ENCODE measurements at places on chromosomes 5 and 9.
A peak's percentile ranks its signal among the peaks of the same experiment; 100 is the strongest.

GRCh38 chr9:32550150-32550561 lies 2.0 kb upstream of the SMIM27 start:
- no peak for DNase-seq

GRCh38 chr9:16275795-16276624 lies 594.5 kb downstream of the BNC2 start:
- no peak for DNase-seq

DNA sequence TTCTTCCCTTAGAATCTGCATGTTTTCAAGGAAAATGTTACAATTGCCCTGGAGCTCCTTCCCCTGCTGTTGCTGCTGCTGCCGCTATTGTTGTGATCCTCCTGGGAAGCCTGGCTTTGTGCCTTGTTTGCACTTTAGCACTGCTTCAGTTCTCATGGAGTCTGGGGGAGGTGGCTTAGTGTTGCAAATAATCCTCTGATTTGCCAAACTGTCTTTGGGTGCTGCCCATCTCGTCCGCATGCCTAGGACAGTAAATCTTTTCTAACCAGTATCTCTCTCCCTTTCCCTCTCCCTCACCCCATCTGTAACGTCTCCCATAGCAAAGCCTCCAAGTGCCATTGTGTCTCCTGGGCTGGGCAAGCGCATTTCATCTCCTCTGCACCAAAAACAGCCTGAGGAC lies 30.3 kb downstream of the FAM240B start:
- no peak for DNase-seq

DNA sequence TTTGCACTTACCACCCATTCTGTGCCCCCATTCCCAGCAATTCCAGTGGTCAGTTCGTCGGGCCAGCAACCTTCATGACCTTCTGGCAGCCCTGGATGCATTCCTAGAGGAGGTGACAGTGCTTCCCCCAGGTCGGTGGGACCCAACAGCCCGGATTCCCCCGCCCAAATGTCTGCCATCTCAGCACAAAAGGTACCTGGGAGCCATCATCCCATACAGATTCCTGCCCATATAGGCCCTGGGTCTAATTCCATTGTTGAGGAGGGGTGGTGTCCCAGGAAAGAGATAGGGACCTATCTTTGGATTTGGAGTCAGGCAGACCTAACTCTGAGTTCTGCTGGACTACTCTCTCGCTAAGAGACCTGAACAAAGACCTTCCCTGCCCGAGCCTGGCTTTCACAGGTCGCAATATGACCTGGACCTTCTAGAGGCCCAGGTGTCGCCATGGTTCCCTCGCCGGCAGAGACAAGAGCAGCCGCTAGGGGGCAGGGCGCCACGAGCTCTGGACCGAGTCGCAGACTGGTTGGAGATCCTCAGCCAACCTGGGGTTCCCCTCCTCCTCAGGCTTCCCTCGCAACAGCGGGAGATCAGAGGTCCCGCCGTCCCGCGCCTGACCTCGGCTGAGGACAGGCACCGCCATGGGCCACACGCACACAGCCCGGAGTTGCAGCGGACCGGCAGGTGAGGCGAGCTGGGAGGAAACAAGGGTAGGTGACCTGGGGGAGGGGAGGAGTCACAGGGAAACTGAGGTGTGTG lies 3.1 kb downstream of the SLC4A9 start:
- peak; percentile 71 for DNase-seq

- no peak for DNase-seq
Observed at GRCh38 chr5:92795633-92796032, 785.4 kb downstream of the NR2F1-AS1 start.

- no peak for DNase-seq
Observed at GRCh38 chr9:104944356-104944755, 16.4 kb upstream of the ABCA1 start.

DNA sequence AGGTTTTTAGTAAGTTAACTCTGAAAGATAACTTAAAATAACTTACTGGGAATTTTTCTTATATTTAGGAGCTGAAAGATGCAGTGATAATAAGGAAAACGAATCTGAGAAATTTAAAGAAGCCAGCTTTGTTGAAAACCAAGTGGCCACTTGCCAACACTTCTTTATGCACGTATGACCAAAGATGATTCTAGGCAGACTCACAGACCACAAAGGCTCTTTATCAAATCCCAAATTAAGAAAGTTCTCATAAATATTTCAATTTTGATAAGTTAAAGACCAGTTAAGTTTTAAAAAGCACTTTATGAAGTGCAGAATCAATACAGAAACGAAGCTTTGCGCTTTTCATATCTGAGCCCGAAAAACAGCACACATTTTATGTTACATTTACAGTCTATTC lies 1.5 kb downstream of the AFF4 start:
- DNase-seq = no peak

DNA sequence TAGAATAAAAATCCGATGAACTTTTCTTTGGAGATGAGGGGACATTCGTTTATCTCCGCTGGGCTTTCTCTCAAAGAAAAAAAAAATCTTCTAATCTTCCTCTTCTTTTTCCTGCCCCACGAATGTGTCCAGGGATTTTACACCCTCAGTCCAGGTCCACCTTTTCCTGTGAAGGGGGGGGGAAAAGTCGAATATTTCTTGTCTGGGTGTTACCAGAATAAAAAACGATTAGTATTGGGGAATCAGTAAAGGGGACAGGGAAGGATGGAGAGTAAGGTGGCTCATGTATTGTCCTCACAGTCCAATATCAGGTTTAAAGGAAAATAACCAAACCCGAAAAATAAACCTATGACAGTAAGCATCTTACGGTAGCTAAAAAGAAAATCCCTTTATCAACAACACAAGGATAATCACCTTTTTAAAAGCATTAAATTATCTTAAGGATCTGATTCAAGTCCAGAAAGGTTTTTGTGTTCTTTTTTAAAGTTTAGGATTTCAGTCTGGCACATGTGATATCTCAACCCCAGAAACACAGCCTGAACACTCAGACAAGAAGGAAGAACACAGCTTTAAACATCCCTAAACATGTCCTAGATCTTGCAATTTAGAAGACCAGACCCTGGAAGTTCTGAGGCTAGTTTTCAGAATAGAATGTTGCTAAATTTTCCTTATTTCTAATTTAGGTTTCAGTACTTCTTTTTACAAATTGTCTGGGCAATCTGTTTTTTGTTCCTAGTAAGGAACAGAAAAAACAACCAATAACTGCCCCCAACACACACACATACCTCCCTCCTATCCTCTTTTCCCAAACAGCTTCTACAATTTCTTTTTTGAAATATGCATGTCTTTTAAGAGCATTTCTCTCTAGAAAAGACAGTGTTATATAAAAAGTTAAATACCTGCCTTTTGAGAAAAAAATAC lies 1.2 kb downstream of the ZNF608 start:
- DNase-seq = no peak

DNA sequence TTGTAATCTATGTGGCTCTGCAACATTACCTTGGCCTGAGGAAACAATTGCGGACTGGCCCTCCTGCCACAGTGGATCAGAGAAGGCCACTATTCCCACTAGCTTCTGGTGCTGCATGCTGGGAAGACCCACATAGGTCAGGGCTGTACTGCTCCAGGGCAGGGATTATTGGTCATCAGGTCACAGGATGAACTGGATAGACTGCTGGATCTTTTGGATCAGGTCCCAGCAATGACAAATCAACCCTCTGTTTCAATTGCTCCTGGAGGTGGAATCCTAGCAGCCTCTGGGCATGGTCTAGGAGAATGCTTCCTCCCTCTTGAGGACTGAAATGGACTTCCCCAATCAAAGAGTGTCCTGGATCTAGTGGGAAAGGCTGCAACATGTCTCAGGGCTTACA lies 66.7 kb upstream of the PHF24 start:
- DNase-seq = no peak

DNA sequence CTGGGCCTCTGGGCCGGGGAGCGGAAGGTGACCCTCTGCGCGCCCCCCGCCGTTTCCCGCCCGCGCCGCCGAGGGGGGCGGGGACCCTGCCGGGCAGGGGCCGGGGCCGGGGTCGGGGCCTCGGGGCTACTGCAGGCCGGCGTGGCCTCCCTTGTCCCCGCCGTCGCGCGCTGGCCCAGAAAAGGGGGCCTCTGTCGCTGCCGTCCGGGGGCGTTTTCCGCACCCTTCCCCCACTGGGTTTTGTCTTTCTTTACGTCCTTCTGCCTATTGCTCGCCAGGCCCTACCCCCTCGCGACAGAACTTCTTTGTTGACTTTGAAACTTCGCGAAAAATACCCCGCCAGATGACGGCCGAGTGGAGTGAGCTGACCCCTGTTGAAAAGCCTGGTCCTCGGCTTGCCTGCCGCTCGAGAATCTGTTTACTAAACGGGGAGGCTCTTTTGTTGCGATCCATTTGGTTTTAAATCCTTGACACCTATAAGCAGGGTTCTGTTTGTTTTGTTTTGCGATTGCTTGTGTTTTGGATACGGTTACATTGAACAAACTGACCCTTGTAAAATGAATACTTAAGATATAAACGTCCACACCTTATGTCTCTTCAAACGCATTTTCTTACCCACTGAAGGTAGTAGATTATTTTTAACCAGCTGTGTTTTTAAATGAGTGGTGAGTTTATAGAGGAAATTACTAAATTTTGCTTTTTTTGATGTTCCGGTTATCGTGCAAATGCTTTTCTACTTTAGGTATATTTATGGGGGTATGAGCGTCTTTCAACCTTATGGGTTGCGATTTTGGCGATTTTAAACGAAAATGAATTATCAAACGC lies 765 bp downstream of the MARCHF6 start:
- DNase-seq = peak; percentile 13

DNA sequence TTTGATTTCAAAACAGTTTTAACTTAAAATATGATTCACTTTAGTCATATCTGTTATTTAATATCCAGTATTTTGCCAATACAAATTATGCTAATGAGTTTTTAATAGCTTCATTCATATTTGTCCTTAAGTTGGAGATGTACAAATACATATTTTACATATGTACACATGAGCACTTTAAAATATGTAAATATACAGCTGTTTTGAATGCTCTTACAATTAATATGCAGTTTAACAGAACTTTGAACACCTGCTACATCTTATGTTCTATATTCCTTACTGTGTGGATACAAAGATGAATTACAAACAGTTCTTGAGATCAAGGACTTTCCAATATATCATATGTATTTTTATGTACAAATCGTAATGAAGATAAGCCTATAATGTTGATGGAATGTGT lies 74.0 kb downstream of the CHSY3 start:
- DNase-seq = no peak

- DNase-seq = no peak
Observed at GRCh38 chr5:100722657-100723056, 180.4 kb downstream of the ST8SIA4 start.

GRCh38 chr5:146203872-146204192 lies 427 bp downstream of the RBM27 start:
- peak; percentile 38 for DNase-seq

- no peak for DNase-seq
Observed at GRCh38 chr9:6199596-6199995, 16.0 kb upstream of the IL33 start.

DNA sequence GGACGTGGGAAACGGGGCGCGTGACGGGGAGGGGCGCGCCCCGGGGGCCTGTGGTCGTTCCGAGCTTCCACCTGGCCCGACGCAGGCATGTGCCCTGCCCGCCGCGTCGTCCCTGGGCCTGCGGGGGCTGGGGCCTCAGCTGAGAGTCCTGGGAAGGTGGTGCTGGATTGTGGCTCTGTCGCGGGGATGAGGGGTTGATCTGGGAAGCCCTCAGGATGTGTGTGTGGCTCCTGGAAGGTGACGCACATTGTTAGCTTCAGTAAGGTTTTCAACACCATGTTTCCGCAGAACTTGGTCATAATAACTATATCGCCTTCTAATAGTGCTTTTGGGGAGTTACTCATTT lies 589.1 kb downstream of the MTRR start:
- no peak for DNase-seq

DNA sequence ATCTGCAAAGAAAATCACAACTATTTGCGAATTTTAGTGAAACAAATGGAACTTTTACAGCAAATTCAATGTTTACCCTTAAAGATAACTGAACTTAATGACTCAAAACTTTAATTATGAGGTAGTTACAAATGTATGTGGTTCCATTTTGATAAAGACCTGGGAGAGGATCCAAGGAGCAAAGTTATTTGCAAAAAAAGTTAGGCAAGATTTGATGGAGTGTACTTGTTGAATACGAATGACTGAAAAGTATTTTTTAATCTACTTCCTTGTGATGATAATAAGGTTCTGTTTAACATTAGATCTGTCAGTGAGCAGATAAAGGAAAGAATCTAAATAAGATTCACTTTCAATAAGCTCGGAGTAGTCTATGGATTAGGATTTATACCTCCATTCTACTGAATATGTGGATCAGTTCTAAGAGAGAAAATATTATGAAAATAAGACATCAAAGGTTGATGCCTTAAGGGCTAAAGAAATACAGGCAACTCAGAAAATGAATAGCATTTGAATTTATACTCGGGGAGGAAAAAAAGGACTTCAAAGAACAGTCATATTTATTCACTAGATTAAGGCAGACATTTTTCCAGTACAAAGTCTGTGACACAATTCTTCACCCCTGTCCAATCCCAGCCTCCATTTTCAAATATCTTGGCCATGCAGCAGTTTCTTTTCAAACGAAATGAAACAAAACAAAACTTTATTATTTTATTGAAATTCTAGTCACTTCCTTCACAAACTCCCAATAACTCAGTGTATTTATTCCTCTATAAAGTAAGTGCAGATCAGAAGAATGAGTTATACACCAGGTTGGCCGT lies 199.8 kb downstream of the PDE4D start:
- no peak for DNase-seq

- no peak for DNase-seq
Observed at GRCh38 chr9:15374310-15374709, 48.4 kb upstream of the SNAPC3 start.

DNA sequence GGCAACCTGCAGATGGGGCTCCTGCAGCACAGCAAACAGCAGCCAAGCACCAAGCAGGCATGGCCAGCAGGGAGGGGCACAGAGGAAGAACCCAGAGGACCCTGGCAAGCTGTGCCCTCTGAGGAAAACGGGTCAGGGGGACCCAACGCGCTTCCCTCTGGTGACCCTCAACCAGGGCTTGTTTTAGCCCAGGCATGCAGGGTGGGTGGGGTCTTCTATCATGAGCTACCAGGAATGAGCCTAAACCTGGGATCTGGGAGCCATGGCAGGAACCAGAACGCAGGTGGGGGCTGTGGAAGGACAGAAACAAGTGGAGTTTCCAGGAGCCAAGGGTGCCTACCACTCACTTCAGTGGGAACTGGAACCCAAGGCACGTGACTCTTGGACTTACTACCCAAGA lies 20.9 kb downstream of the IPPK start:
- DNase-seq = no peak

GRCh38 chr5:143161885-143162540 lies 241.5 kb downstream of the NR3C1 start:
- DNase-seq = no peak

GRCh38 chr5:112306956-112307355 lies 112.1 kb downstream of the EPB41L4A start:
- DNase-seq = no peak

DNA sequence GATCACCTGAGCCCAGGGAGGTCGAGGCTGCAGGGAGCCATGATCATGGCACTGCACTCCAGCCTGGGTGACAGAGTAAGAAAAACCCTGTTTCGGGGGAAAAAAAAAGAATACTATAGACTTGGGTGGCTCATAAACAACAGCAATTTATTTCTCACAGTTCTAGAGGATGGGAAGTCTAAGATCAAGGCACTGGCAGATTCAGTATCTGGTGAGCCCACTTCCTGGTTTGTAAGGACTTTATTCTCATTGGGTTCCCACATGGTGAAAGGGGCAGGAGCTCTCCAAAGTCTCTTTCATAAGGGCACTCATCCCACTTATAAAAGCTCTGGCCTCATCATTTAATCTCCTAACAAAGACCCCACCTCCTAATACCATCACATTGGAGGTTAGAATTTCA lies 8.7 kb downstream of the HINT1 start:
- DNase-seq = no peak
